ENCODE measurements at places on chromosomes 11 and 22.

GRCh38 chr11:130464291-130464812 lies 15.9 kb downstream of the ADAMTS15 start:
- no peak for DNase-seq

- DNase-seq = no peak
Measured at GRCh38 chr22:37556710-37557109, 3.6 kb upstream of the CDC42EP1 start.

GRCh38 chr11:57240757-57241156 lies 3.7 kb upstream of the APLNR start:
- no peak for DNase-seq

- DNase-seq = no peak
Measured at GRCh38 chr22:17063411-17064106, 21.2 kb upstream of the IL17RA start.

GRCh38 chr11:72652873-72653630 lies 21.2 kb downstream of the PDE2A start:
- no peak for DNase-seq

- DNase-seq = peak; percentile 40
Measured at GRCh38 chr11:45267052-45267451, 19.1 kb downstream of the SYT13 start.

DNA sequence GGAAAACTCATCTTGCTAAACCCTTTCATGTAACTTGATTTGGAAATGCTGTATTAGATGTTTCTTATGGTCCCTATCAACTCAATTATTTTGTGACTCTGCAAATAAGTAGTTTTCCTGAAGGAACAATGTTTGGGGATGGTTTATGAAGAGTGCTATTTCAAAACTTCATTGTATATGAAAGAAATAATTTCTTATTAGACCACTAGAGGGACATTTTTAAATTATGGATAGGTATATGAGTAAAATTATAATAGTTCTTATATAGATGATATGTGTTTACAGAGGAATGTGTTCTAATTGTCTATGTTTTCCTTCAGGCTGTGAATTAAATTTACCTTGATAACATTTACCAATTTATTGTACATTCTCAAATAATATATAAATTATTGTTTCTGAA lies 509.4 kb upstream of the RAG2 start:
- no peak for DNase-seq

GRCh38 chr11:2791521-2792380 lies 92.0 kb upstream of the KCNQ1OT1 start:
- DNase-seq = no peak

GRCh38 chr11:113695207-113695606 lies 10.9 kb downstream of the TMPRSS5 start:
- no peak for DNase-seq

DNA sequence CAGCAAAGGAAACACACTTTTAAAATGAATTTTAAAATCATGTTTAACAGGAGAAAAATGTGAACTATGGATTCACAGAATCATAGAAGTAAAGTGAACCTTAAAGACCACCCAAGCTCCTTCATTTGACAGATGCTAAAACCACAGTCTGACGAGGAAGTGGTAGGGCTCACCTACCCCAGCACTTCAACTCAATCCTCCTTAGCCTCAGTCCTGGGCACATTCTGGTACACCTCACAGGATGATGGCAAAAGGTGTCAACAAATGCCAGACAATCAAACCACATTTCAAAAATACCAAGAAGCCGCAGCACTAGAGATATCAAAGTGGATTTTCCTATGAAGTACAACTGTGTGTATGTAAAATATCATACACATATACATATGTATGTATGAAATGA lies 43.1 kb downstream of the PITPNB start:
- DNase-seq = no peak

- peak; percentile 75 for DNase-seq
Measured at GRCh38 chr11:34145073-34145472, 39.6 kb downstream of the NAT10 start.

DNA sequence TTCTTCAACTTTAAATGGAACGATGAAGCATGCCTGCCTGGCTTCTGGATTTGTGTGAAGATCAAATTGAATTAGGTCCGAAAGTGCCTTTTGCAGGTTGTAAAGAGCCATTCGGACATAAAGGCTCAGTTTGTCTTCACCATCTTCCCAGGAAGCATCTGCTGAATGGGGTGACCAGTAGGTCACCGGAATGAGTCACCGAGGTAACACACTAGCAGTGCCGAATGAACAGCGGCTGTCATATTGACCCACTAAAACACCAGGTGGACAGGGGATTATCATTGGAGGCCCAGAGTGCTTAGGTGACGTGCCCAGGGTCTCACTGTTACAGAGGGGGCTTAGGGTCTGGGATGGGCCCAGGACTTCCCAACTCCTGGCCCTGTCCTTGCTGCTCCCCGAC lies 43.1 kb upstream of the MYH9 start:
- no peak for DNase-seq

DNA sequence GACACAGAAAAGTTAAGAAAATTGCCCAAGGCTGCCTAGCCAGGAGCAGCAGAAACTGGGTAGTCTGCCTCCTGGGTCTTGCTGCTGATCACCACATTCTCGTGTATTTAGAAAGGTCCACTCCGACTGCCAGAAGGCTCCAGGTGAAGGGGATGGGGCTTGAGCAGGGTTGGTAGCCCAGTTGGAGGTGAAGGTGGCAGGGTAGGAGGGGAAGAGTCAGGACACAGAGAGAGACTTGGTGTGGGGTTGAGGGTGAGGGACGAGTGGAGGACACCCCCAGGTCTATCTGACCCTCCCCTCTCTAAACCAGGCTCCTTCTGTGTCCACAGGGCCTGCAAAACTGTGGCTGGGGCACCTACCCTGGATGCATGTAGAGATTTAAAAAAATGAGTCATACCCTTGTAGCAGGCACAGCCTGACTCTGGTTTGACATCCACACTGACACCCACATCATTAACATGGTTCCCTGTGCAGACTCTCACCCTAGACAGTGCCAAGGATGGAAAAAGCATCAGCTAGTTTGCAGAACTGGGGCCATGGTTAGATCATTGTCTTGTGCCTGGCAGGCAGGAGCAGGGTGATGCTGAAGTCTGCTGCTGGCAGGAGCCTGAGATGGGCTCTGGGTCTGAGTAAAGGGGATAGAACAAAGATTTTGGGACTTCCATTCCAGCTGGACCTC lies 273.2 kb downstream of the TENM4 start:
- DNase-seq = no peak

DNA sequence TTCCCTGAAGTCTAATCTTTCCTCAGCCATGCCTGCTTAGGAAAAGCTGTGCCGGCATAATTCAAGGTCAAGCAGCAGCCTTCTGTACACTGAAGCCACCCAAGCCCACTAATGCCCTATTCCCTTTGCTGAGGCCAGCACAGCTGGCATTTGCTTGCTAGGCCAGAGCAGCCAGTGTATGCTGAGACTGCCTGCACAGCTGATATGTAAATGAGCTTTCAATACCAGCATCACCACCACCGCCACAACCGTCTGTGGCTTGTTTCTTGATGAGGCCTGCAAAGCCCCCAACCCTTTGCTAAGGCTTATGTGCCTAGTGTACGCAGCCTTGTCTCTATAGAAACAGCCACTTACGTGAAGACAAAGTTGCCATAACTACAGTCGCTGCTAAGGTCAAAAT lies 56.3 kb upstream of the TNRC6B start:
- no peak for DNase-seq

GRCh38 chr11:117443266-117444186 lies 115.9 kb downstream of the CEP164 start:
- DNase-seq = peak; percentile 63

- no peak for DNase-seq
Measured at GRCh38 chr11:129458756-129459535, 83.3 kb downstream of the BARX2 start.

DNA sequence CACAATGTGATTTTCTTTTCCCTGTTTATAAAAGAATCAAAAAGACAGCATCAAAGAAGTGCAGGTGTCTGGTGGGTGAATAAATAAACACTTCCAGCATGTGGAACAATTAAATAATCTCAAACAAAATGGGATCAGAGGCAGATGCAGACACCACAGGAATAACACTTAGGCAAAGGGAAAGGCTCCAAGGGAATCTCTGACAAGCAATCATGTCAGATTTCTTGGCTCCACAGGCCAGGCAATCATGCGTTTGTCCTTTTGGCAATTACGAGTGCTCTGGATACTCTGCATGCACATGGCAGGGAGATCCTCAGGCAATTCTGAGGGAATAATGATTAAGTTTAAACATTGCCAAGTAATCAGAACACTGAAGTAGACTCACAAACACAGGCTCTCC lies 403.5 kb upstream of the LUZP2 start:
- no peak for DNase-seq
